Peyer's patch (tissue), 4 donors: ENCODE measurements at places on chromosomes 1 and 21. TPM values are rescaled to one million over a fixed set of nuclear protein-coding genes. Genes with fewer than 3 reads are reported as not detected.

- H3K4me3 ChIP-seq, result no peak overlapping the region
- no peaks in the 10 kb centered on the region for H3K4me1 ChIP-seq
- no peak overlapping the region for H3K27ac ChIP-seq
- H3K27me3 ChIP-seq, result no peaks in the 10 kb centered on the region
- no peaks in the 10 kb centered on the region for H3K36me3 ChIP-seq
Observed at GRCh38 chr1:152960452-152961044, 9.9 kb upstream of the SPRR4 start.

GRCh38 chr1:65527190-65527589 lies 106.7 kb downstream of the LEPR start:
- DNase-seq, result no peak
- H3K36me3 ChIP-seq, result no peaks in the 10 kb centered on the region
- H3K27me3 ChIP-seq, result no peaks in the 10 kb centered on the region
- H3K27ac ChIP-seq, result no peak overlapping the region

DNA sequence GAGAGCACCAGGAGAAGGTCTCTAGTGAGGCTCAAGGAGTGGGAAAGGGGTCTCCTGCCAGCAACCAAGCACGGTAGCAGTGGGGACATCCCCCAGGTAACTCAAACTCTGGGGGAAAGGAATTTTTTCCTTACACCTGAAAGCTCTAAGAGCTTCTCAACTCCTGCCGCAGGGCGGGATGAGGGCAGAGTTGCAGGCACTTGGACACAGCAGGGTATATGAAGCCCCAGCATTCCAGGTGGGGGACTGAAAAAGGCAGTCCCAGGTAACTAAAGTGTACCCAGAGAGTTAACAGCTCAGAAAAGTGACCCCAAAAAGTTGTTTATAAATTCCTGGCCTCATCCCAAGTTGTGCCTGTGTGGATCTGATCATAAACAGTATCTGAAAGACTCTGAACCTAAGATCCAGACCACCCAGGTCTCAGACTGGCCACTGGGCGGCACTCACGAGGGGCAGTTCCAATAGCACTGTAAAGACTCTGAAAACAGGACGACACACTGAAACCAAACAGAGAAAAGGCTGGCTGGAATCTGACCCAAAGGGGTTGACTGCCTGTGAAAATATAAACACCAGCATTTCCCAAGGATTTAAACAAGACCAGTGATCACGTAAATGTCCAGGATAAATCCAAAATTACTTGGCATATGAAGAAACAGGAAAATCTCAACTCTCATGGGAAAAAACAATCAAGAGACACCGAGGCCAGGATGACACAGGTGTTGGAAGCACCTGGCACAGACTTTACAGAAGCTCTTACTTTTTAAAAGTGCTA lies 47.5 kb downstream of the HSF2BP start:
- no peaks in the 10 kb centered on the region for H3K36me3 ChIP-seq
- no peak overlapping the region for H3K4me3 ChIP-seq
- no peak overlapping the region for H3K27ac ChIP-seq
- H3K27me3 ChIP-seq, result no peaks in the 10 kb centered on the region
- H3K4me1 ChIP-seq, result peaks cover 21% of the 10 kb centered on the region

DNA sequence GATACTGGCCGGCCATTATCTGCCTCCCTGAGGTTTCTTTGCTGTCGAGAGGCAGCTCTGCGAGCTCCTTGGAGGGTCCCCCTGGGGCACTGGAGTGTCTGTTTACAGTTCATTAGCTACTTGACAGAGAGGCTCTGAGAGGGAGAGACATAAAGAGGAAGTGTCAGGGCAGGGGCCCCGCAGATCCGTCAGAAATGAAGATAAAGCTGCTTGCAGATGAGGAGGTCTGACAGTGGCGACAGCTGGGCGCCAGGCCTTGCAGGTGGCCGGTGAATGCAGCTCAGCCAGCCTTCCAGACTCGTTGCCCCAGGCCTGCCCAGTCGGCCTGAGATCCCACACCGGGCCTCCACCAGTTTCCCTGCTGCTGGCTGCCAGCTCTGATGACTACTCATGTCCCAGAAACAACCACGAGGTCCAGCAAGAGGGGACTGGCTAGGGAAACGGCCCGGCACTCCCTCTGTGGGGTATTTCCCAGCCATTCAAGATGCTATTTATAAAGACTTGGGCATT lies 84.7 kb downstream of the DISP3 start:
- no peaks in the 10 kb centered on the region for H3K4me1 ChIP-seq
- H3K4me3 ChIP-seq, result no peak overlapping the region
- DNase-seq, result no peak
- H3K27ac ChIP-seq, result no peak overlapping the region

GRCh38 chr1:206455666-206456344 lies 14.5 kb upstream of the IKBKE start:
- no peak for DNase-seq
- no peaks in the 10 kb centered on the region for H3K27me3 ChIP-seq
- H3K4me1 ChIP-seq, result peaks cover 8% of the 10 kb centered on the region
- H3K4me3 ChIP-seq, result no peak overlapping the region
- no peak overlapping the region for H3K27ac ChIP-seq
- peaks cover 21% of the 10 kb centered on the region for H3K36me3 ChIP-seq

The RASSF5 gene
- total RNA-seq, result 7.5 TPM

The SPATA45 gene
- not detected for total RNA-seq

DNA sequence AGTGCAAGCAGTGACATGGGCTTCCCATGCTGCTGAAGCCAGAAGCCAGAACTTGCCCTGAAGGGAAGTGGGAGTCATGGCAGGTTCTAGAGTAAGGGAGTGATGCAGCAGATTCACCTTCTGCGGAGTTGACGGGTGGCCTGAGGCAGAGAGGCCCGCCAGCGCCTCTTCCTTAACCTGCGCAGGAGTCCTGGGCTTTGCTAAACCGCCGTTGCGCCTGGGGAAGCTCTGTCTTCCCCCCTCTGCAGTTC lies 67.3 kb downstream of the OBSCN start:
- H3K4me3 ChIP-seq, result peak overlapping the region; percentile 66
- H3K27me3 ChIP-seq, result no peaks in the 10 kb centered on the region
- DNase-seq, result no peak

The OR6K3 gene
- not detected for total RNA-seq

- peak overlapping the region; percentile 77 for H3K27ac ChIP-seq
- DNase-seq, result no peak
- no peaks in the 10 kb centered on the region for H3K27me3 ChIP-seq
- H3K36me3 ChIP-seq, result peaks cover 32% of the 10 kb centered on the region
Observed at GRCh38 chr1:159014003-159014571, 4.4 kb downstream of the IFI16 start.

GRCh38 chr1:181554465-181554864 lies 71.1 kb downstream of the CACNA1E start:
- no peak for DNase-seq
- no peaks in the 10 kb centered on the region for H3K4me1 ChIP-seq
- H3K36me3 ChIP-seq, result no peaks in the 10 kb centered on the region
- no peaks in the 10 kb centered on the region for H3K27me3 ChIP-seq
- H3K4me3 ChIP-seq, result no peak overlapping the region
- H3K27ac ChIP-seq, result no peak overlapping the region

GRCh38 chr1:163874070-163874469 lies 552.3 kb downstream of the NUF2 start:
- DNase-seq, result no peak
- no peaks in the 10 kb centered on the region for H3K36me3 ChIP-seq
- no peak overlapping the region for H3K4me3 ChIP-seq
- H3K27me3 ChIP-seq, result no peaks in the 10 kb centered on the region
